ENCODE measurements at places on chromosomes 3 and 15.

GRCh38 chr15:37053166-37053565 lies 47.2 kb downstream of the MEIS2 start:
- no peak for DNase-seq

- no peak for DNase-seq
These were observed 602.1 kb downstream of the MAGI1 start for GRCh38 chr3:65436580-65436979.

DNA sequence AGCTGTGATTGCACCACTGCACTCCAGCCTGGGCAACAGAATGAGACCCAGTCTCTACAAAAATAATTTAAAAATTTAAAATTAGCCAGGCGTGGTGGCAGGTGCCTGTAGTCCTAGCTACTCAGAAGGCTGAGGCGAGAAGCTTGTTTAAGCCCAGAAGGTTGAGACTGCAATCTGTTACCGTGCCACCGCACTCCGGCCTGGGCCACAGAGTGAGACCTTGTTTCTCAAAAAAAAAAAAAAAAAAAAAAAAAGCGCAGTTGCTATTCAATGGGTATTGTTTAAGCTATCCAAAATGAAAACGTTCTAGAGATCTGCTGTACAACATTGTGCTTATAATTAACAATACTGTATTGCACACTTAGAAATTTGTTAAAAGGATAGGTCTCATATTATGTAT lies 24.0 kb downstream of the ZNF148 start:
- no peak for DNase-seq

- no peak for DNase-seq
These were observed 7.0 kb downstream of the B2M start for GRCh38 chr15:44718180-44718926.

GRCh38 chr3:10198761-10199649 lies 34.3 kb downstream of the IRAK2 start:
- DNase-seq, result no peak

DNA sequence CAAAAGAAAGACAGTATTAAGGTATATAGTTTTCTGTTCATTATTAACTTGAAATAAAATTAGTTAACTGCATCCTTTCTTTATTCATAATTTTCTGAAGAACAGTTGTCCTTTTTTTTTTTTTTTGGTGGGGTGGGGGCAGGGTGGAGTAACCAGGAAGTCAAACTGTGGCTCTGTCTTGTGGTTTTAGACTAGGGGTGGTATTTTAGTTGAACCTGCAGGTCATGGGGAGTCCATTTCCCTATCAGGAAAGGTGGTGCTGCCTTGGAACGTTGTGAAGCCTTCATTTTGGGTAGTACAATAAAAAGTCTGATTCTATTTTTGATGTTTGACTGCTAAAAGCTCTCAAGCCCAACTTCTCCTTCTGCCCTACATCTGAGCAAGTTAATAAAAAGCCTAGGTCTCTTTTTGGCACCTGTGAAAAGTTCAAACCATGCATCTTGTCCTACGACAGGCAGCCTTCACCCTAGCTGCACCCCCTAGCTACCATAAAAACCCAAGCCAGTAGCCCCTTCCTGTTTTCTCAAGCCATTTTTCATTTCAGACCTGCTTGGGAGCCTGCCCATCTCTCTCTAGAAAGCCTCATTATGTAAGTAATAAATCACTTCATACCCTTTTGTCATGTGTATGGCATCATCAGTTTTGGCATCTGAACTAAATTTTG lies 31.2 kb upstream of the RIOX2 start:
- no peak for DNase-seq

DNA sequence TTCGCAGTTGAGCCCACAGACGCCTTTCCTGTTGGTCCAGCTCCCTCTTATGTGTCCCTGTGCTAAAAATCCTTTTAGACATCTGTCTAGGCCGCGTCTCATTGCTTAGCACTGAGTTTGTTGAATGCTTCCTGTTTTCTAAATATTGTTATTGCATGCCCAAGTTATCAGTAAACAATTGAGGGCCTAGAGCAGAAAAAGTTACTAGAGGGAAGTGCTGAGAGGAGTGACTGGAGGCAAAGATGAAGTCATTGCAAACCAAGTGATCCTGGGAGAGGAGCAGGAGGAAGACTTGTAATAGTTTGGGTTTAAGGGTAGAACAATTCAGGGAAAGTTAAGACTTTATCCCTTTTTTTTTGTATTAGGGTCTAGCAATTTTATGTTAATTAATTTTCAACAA lies 88.1 kb downstream of the DCUN1D1 start:
- no peak for DNase-seq

DNA sequence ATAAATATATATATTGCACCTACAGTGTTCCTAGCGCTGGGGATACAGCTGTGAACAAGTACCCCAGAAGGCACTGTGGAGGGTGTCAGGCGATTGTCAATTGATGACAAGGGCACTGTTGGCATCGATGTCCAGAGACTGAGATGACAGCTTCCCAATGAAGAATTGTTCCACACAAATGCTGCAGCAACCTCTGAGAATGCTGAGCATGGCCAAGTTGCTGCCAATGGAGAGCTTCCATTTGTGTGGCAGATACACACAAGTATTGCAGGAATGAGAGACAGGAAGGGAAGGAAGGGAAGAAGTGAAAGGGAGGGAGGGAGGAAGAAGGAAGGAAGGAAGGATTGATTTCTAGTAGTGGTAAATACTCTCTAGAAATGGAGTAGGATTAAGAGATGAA lies 21.9 kb downstream of the LRTM1 start:
- no peak for DNase-seq

- no peak for DNase-seq
These were observed 86.9 kb downstream of the ATP1B3 start for GRCh38 chr3:141963301-141963700.

DNA sequence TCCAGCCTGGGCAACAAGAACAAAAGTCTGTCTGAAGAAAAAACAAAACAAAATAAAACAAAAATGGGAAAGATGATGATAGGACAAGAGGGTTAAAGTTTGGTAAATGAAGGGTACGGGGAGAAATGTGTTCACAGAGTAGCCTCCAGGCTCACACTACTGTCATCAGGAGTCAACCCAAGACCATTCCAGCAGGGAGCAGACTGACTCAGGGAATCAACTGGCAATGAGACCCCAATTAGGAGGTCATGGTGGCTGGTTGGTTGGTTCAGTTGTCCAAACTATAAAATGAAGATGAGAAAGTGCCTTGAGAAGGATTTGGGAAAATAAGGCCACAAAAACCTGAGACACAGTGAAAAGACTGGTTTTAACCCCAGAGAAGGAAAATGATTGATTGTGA lies 51.8 kb downstream of the KLHL6 start:
- no peak for DNase-seq

GRCh38 chr3:2856138-2857133 lies 253.7 kb downstream of the IL5RA start:
- DNase-seq, result no peak

DNA sequence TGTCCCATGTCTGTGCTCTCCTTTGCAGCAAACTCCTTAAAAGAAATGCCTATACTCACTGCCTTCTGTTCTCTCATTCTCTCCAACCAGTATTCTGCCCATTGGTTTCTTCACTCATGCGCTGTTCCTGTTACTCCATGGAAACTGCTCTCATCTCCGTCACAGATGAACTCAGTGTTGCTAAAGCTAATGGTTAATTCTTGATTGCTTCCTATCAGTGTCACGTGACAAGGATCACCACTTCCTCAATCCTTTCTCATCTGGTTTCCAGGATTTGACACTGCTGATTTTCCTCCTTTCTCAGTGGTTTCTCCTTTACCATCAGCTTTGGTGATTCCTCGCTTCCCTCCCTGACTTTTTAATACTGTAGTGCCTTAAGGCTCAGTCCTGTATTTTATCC lies 2.6 kb downstream of the DPH3 start:
- DNase-seq, result no peak

- DNase-seq, result peak; percentile 13
These were observed 288.8 kb downstream of the FEZF2 start for GRCh38 chr3:62084558-62084957.

DNA sequence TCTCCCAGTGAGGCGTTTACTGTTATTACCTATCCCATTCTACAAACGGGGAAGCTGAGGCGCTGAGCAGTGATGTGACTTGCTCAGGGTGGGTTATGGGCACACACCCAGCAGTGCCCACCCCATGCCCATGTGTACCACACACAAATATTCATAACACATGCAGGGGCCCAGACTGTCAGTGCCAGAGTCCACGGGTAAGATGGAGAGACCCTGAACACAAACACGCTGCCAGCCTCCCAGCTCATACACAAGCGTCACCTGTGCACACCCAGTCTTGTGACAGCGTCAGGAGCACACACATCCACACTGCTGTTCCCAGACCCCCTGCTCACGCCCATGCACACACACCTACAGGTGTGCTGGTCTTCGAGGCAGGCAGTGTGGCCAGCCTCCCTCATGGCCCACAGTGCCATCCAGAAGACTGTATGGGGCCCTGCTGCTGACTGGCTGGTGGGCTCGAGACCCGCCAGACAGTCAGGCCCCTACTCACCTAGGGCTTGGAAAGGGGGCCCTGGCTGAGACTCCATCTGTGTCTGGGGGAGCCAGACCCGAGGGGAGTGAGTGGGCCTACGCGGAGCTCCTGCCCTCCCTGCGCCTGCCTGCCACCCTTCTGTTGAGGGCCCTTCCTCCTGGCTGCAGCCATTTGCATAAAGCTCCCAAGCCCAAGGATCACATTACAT lies 39.4 kb downstream of the DNAJB8 start:
- peak; percentile 12 for DNase-seq

DNA sequence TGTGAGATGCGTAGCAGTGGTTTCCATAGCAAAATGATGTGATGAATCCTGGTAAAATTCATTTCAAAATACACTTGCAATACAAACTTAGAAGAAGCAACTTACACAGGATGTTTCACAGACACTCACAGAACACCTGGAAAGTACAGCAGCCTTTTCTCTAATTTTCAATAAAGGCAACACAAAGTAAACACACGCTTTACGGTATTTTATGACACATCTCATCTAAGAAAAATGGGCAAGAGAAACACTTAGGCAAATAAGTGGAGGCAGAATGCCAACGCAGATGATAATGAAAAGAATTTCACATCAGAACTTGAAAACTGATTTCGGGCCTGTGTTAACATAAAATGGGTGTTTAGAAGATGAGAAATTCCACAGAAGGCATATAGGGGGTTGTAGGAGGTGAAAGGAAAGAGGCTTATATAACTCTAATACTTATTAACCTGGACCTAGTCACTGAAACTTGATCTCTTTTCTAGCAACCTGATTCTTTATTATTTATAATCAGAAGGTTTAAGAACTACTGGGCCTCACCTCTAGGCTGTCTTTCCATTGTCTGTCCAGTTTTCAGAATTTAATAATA lies 25.6 kb upstream of the MAP3K13 start:
- DNase-seq, result no peak

DNA sequence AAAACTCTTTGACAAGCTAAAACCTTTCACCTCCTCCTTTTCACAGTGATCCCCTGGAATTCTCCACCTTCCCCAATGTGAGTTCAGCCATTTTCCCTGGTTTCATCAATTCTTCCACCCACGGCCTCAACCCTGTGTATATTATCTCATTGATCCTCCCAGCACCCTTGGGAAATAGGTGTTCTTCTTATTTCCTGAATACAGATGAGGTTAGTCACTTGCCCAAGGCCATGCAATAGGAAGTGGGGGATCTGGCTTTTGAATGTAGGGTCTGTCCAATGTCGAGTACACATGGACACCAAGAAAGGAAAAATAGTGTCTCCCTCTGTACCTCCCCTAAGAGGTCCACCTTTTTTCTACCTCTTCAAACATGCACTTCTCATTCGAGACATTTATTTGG lies 262.8 kb upstream of the ST8SIA2 start:
- DNase-seq, result no peak

DNA sequence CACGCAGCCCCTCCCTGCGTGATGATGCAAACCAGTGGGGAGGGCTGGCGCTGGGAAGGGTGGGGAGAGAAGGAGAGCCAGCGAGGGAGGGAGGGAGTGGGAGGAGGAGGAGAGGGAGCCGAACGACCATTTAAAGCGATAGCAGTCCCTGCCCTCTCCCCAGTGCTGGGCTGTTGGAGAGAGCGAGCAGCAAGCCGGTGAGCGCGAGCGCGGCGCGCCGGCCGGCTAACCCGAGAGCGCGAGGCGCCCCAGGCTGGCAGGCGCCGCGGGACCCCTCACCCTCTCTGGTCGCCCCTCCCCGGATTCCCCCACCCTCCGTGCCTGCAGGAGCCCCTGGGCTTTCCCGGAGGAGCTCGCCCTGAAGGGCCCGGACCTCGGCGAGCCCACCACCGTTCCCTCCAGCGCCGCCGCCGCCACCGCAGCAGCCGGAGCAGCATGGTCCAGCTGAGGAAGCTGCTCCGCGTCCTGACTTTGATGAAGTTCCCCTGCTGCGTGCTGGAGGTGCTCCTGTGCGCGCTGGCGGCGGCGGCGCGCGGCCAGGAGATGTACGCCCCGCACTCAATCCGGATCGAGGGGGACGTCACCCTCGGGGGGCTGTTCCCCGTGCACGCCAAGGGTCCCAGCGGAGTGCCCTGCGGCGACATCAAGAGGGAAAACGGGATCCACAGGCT lies at the start of gene GRM7:
Gene GRM7 (plus strand): TSS at position 162 of the 671 bp plus-strand sequence.
- DNase-seq, result no peak

DNA sequence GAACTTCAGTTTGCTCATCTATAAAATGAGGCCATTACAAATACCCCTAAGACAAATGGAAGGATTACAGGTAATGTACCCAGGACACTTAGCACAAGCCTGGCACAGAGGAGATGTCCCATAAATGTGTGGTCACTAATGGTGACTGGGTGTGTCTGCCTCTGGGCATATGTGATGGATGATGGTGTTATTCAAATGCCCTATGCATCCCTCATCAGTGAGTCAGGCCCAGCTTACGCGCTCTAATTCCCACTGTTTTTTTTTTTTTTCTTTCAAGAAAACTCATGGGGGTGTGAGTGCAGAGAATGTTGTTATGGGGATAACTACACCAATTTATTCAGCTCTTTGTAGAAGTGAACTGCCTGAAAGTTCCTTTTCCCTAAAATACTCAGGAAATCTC lies 23.6 kb upstream of the KIF23 start:
- no peak for DNase-seq

- no peak for DNase-seq
These were observed 9.1 kb upstream of the HDAC11 start for GRCh38 chr3:13470894-13471574.

GRCh38 chr15:34651997-34652725 lies 68.7 kb upstream of the GOLGA8B start:
- DNase-seq, result no peak

GRCh38 chr3:36560685-36561084 lies 180.4 kb downstream of the STAC start:
- DNase-seq, result no peak

GRCh38 chr15:26531489-26531888 lies 241.4 kb downstream of the GABRB3 start:
- no peak for DNase-seq

- no peak for DNase-seq
These were observed 16.9 kb upstream of the GPD1L start for GRCh38 chr3:32089476-32089875.

- no peak for DNase-seq
These were observed 823.0 kb downstream of the CADM2 start for GRCh38 chr3:85781806-85782205.

- no peak for DNase-seq
These were observed 19.6 kb downstream of the NR1D2 start for GRCh38 chr3:23964537-23965235.

GRCh38 chr3:172140499-172141391 lies 101.4 kb downstream of the FNDC3B start:
- DNase-seq, result no peak

Data from NCI-H2171 (cell line).